ENCODE measurements at places on chromosomes 2 and 18.

- DNase-seq = no peak
Measured at GRCh38 chr2:37746883-37747282, 75.4 kb upstream of the CDC42EP3 start.

DNA sequence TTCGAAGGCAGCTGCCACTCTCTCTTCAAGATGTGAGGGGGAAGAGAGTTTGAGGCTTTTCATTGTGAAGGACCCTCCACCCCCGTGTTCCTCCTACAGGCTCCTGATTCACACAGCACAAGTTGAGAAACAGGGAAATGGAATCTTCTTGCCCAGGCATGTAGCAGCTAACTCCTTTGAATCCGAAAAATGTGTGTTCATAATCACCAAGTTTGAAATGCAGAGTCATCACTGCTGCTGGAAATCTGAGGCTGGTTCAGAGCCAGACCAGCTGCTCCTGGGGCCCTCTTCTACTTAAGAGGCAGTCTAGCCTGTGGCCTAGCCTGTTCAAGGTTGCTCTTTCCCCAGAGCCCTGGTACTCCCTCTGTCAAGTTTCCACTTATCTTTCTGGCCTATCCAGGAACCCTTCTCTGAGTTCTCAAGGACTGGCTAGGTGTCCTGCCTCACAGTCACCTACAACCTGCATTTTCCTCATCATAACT lies 166.4 kb downstream of the TMEM247 start:
- peak; percentile 74 for DNase-seq

- DNase-seq = no peak
Measured at GRCh38 chr2:17313261-17313660, 205.0 kb downstream of the RAD51AP2 start.

DNA sequence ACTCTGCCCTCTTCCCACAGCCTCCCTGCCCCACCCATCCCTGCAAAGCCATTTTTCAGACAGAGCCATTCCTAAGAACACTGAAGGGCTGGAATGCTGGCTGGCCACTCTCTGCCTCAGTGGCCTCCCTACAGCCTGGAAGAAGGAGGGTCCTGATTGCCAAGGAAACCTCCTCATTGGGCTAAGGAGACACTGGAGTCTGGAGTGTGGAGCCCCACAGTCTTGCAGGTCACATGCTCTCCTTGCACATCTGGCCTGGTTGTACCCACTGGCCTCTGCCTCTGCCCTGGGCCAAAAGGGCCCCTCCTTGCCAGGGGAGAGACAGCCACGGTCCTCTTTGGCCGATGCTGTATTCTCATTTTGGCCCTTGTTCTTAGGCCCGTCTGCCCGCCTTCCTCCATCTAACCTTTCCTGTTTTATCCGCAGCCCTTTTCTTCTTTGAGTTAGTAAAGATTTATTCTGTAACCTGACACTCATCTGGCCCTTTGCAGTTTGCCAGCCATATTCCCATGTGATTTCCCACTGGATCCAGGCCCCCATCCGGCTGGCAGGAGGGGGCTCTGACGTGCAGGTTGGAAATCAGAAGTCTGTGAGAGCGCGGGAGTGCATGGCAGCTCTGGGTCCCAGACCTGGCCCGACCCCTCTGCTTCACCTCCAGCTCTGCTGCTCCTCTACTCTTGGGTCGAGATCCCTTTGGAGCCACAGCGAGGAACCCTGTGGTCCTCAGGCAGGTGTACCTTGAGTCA lies 11.0 kb upstream of the CATIP start:
- DNase-seq = no peak

DNA sequence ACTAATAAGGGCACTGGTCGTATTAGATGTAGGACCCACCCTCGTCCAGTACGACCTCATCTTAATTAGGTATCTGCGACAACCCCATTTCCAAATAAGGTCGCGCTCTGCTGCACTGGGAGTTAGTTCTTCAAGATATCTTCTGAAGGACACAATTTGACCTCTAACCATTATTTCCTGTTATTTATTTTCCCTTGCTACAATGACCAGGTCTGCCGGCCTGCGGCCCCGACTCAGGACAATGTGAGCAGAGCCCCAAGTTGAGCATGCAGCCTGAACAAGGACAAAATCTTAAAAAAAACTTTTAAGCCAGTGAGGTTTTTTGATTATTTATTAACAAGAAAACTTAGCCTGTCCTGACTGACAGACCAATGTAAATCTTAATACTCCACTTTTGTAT lies 107.6 kb downstream of the SMIM21 start:
- no peak for DNase-seq

- peak; percentile 40 for DNase-seq
Measured at GRCh38 chr18:43596105-43596712, 318.9 kb upstream of the SYT4 start.

- no peak for DNase-seq
Measured at GRCh38 chr18:61608316-61608715, 275.1 kb downstream of the CDH20 start.

DNA sequence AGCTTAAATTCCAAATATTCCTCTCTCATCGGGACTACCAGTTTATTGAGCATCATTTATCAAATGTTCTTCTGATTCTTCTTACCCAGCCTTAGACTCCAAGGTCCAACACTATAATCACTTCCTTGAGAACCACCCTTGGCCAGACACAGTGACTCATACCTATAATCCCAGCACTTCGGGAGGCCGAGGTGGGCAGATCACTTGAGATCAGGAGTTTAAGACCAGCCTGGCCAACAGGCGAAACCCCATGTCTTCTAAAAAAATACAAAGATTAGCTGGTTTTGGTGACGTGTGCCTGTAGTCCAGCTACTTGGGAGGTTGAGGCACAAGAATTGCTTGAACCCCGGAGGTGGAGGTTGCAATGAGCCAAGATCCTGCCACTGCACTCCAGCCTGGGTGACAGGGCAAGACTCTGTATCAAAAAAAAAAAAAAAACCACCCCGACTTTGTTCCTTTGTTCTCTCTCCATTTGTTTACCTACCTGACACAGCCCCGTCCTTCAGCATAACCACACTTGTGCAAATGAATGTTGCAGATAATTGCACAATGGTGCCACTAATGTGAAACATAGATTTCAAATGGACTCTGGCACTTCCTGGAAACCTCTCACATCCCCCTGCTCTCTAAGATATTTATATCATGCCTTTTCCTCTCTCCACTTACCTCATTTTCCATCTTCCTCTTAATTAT lies 38.9 kb upstream of the LPIN2 start:
- DNase-seq = no peak

GRCh38 chr2:27754831-27755230 lies 16.7 kb upstream of the MRPL33 start:
- DNase-seq = no peak

DNA sequence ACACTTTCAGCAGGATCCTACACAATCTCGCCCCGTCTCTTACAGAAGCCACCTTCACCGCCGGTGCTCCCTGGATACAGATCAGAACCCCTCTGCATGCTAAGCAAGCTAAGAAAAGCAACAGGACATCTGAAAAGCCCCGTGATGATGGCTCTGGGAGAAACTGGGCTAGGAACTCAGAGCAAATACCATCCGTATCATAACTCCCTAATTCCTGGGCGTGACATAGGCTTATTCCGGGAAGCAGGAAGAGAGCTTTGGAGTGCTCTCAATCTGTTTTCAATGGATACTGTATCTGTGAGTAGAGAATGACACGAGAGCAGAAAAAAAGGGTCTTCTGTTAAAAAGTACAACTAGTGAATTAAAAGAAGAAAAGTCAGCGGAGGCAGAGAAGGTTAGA lies 121.6 kb downstream of the SPP2 start:
- DNase-seq = no peak

- peak; percentile 58 for DNase-seq
Measured at GRCh38 chr18:28407681-28408080, 230.8 kb upstream of the CDH2 start.

- DNase-seq = no peak
Measured at GRCh38 chr2:61688369-61689334, 150.5 kb upstream of the XPO1 start.

- no peak for DNase-seq
Measured at GRCh38 chr2:24054366-24055010, 4.9 kb downstream of the FKBP1B start.

DNA sequence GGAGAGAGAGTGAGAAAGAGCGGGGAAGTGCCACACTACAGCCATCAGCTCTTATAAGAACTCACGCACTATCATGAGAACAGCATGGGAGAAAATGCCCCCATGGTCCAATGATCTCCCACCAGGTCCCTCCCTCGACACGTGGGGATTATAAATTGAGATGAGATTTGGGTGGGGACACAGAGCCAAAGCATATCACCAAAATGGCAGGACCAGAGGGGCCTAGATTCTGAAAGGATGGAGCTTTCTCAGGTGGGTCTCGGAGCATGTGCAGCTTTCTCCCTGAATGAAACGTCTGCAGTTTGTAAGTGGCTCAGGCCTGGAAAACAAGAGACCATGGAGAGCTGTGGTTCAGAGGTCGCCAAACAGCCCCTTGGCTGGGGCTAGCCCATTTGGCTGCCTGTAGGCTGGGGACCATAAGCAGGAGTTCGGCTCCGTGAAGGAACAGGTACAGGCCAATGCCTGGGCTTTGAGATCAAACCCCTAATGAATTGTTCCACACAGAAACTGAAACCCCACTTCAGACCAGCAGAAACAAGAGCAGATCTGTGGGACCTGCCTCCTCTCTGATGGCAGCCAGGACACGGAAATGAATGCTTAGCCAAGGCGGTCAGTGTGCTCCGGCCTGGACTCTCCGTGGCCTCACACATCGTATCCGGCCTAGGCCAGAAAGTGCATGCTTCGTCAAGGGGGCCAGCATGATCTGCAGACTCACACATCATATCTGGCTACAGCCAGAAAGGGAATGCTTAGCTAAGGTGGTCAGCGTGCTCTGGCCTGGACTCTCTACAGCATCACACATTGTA lies 111.2 kb upstream of the TMEM18 start:
- DNase-seq = no peak

GRCh38 chr2:152730591-152731333 lies 12.3 kb downstream of the ARL6IP6 start:
- peak; percentile 27 for DNase-seq

- DNase-seq = peak; percentile 66
Measured at GRCh38 chr2:3493615-3494007, 25.7 kb downstream of the ADI1 start.

GRCh38 chr2:99928470-99929053 lies 213.8 kb downstream of the AFF3 start:
- DNase-seq = peak; percentile 9

DNA sequence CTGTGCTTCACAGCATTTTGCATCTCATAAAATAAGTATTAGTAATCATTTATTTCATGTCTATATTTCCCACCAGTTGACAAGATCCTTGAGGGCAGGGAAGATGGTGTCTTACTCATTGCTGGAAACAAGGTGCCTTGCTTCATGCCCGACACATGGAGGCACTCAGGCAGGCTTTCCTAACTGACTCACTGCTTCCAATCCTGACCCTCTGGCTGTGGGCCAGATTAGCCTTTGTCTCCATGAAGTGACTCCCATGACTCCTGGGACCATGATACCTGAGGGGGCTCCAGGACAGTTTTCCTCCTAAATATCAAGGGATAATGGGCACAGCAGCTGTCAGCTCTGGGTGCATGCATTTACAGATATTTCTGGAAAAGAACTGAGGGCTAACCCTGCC lies 275.1 kb downstream of the AGPS start:
- DNase-seq = peak; percentile 16

DNA sequence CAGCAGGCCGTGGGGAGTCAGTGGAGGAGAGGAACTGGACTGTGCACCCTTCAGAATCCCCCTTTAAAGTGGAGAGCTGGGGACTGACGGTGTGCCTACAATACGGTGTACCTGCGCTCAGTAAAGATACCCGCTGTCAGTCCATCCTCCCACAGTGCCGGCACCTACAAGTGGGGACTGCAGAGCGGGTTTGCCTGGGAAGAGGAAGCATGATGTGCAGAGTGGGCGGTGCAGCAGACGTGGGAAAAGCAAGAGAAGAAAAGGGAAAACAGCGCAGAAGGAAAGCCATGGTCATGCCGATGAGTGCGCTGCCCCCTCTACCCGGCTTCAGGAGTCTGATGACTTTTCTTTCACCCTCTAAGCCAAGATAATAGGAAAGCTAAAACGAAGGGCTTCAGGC lies 148.0 kb downstream of the TPO start:
- DNase-seq = no peak

GRCh38 chr18:42458226-42458625 lies 503.2 kb downstream of the PIK3C3 start:
- no peak for DNase-seq

DNA sequence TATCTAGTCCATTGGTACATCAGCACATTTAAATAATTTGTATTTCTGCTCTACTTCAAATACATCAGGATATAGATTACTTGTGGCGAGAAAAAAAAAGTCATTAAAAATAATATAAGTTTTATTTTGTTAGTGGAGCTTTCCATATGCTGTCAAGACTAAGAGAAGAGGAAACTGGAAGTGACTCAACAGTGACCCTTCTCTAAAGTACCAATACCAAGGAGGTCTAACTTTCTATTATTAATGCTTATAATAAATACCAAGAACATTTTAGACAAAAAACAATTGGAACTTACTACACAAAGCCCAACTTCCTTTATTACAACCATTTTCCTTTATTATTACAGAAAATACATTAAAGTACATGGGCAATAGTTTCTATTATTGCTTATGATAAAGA lies 39.8 kb downstream of the TTR start:
- no peak for DNase-seq

DNA sequence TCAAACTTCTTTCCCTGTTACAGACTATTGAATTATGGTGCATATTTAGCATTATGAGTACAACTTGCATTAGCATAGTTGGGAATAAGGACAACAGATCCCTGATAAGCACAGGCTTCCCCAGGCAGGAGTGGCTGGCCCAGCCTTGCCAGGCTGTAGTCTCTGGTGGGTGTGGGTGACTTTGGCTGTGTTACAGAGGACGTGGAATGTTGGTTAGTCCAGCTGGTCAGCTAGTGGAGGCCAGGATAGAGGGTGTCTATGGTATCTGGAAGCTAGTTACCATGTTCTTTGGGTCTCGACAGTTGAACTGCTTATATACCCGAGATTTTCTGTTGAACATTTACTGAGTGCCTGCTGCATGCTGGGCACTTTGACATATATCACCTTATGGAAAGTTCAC lies 4.7 kb downstream of the SH3RF3 start:
- no peak for DNase-seq

GRCh38 chr18:74916773-74917393 lies 292.1 kb downstream of the PTGR3 start:
- DNase-seq = no peak

DNA sequence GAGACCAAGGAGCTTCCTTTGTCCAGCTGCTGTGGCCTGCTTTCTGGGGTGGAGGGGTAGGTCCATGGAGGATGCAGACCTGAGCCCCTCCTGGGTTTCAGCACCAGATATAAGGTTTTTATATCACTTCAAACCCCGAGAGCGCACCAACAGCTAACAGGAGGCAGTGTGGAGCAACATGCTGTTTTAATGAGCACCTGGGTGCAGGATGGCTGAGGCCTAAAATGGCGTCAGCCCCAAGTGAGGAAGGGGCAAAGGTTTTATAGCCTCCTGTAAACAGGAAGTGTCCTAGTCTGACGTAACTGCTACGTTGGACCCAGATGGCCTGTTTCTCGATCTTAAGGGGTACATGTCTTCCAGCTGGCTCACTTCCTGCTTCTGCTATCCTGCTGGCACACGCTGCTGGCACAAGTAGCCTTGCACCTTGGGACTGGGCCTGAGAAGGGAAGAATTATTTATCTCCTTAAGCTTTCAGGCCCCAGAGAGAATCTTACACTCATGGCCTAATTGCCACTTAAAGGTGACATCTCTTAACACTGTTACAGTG lies 11.4 kb upstream of the REG1B start:
- DNase-seq = no peak
